ENCODE measurements at places on chromosomes 3 and 15. TPM values are rescaled to one million over a fixed set of nuclear protein-coding genes. Genes with fewer than 3 reads are reported as not detected.

DNA sequence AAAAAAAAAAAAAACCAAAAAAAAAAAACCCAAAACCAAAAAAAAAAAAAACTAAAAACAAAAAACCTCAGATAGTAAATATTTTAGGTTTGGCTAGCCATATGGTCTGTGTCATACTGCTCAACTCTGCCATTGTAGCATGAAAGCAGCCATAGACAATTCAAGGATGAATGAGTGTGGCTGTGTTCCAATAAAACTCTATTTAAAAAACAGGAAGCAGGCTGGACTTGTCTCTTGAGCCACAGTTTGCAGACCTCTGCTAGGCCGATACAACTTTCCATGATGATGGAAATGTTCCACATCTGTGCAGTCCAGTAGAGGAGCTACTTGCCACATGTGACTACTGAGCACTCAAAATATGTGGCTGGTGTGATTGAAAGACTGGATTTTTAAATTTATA, 11.1 kb downstream of the EFCAB12 start:
- DNase-seq = no peak

DNA sequence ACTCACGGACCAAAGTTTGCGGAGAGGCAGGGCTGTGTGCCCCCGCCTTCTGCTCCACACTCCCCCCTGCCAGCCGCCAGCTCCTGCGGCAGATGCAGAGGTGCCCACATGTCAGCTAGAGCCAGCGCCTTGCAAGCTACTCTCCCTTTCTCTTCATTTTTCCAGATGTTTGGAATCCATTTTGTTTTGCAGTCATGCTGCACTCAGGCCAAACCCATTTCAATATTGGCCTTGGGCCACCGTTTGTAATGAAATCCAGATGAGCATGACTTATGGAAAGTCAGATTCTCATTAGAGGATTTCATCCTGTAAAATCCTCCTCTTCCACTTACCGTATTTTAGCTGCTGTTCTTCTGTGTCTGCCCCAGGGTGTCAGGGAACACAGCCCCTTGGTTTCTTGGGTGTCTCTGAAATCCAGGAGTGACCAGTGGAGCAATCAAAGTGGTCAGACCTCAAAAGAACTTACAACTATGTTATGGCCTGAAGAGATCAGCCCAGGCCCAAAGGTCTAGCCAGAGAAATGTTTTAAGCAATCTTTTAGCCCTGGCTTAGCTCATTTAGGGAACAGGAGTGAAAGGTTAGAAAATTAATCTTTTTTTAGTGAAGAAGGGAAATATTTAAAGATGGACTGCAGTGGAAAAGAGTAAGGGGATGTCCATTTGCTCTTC, 65.8 kb downstream of the AAGAB start:
- no peak for DNase-seq

DNA sequence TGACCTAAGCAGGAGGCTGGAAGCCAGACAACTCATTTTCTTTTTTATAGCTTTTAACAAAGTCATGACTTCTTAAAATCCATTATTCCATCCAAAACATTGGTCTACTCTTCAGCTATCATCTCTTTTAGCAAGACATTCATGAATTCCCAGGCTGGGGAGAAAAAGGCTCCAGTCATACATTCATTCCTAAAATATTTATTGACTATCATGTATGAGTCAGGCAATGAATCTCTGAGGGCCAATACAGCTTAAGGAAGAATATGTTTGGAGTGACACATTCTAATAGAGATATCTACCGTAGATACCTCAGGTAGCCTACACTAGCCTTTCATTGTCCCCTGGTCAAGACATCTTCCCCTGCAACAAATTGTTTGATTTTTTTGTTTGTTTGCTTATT, 196.4 kb upstream of the NANOGP8 start:
- DNase-seq = no peak

GRCh38 chr15:45863881-45864580, 229.2 kb downstream of the SQOR start:
- DNase-seq = no peak

GRCh38 chr15:50767332-50767861, 1.9 kb upstream of the SPPL2A start:
- no peak for DNase-seq

DNA sequence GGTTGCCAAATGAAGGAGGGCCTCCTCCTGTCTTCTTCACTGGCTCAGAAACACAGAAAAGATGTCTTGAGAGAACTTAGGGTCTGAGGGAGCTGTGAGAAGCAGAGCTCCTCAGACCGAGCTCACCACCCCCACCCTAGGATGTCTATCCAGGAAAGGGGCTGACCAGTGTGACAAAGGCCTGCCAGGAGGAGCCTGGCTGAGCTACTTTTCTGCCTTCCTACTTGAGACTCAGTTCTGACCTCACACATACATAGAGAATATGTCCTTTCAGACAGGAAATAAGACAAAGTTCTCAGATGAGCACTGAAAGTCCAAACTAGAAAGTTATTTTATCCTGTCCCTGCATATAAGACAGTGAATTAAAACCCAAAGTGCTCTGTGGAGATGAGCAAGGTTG, 54.5 kb downstream of the KIF9 start:
- DNase-seq = no peak

GRCh38 chr3:30511524-30512251, 94.7 kb upstream of the TGFBR2 start:
- peak; percentile 55 for DNase-seq

GRCh38 chr3:9765865-9766264, 3.9 kb downstream of the CAMK1 start:
- no peak for DNase-seq

DNA sequence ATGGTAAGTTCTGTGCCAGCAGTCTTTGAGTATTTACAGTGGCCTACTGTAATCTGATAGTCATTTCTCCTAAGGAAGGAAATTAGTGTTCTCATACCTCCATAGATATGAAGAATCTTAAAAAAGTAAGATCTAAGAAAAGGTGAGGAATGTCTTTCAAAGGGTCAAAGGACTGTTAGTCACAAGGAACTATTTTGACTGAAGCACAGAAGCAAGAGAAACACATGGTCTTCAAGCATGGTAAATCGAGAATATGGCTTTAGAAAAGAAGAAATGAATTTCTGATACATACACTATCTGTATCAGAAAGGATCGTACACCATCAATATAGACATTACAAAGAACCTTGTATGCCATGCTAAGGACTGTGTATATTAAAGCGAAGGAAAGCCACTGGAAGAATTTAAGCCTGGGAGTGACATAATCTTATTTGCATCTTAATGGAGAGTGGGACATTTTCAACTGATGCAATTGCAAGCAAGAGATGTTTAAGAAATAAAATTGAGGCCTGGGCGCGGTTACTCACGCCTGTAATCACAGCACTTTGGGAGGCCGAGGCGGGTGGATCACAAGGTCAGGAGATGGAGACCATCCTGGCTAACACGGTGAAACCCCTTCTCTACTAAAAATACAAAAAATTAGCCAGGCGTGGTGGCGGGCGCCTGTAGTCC, 5.5 kb upstream of the ACAP2 start:
- no peak for DNase-seq

- no peak for DNase-seq
Measured at GRCh38 chr15:94098921-94099573, 132.3 kb upstream of the MCTP2 start.

GRCh38 chr3:125512135-125512920, 7.7 kb downstream of the SNX4 start:
- peak; percentile 8 for DNase-seq

DNA sequence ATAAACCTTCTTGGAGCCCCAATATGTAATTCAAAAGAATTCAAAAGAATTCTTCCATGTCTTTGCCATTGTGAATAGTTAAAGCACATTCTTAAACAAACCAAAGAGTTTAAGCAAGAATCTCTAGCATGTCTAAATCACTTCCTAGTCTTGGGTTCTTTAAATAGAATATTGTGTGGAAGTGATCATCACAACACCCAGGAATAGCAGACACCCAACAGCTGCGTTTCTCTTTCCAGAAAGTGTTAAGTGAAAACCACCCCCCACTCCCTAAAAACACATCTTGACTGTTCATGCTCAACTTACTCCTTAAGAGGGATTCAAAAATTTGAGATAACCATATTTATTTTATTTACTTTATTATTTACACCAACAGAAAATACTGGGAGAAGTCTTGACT, 24.1 kb upstream of the CAPN7 start:
- DNase-seq = no peak

- DNase-seq = no peak
Measured at GRCh38 chr3:193960487-193961274, 175.3 kb upstream of the HES1 start.

DNA sequence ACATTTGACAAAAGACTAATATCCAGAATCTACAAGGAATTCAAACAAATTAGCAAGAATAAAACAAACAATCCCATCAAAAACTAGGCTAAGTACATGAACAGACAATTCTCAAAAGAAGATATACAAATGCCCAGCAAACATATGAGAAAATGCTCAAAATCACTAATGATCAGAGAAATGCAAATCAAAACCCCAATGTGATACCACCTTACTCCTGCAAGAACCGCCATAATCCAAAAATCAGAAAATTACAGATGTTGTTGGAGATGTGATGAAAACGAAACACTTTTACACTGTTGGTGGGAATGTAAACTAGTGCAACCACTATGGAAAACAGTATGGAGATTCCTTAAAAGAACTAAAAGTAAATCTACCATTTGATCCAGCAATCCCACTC, 79.4 kb downstream of the SNTN start:
- no peak for DNase-seq

DNA sequence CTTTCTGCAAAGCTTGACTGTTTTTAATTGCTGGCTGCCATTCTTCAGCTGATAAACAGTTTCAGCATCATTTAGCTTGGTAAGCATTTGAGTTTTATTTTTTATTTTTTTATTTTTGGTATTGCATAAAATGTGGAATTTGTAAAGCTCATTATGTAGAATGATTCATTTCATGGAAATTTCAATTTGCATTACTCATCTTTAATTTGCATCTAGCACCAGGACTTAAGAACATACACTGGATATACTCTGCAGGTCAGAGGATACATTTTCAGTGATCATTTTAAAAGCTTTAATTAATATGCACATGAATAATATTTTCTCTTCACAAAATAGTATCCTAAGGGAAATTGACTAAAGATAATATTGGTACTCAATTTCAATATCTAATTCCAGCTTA, 732.4 kb upstream of the BCHE start:
- DNase-seq = no peak

GRCh38 chr3:133709139-133709750, 36.9 kb upstream of the TF start:
- DNase-seq = no peak

- DNase-seq = peak; percentile 89
Measured at GRCh38 chr15:41621200-41622193, 38.7 kb upstream of the MGA start.

GRCh38 chr15:99630607-99631131, 64.9 kb downstream of the MEF2A start:
- DNase-seq = no peak

The KLHL25 gene
- 9.3 TPM for total RNA-seq

The OCA2 gene
- not detected for total RNA-seq

The FBLN2 gene
- 59.9 TPM for total RNA-seq

The TUBGCP4 gene
- 18.2 TPM for total RNA-seq

The WDR76 gene
- 49.9 TPM for total RNA-seq

The WDR49 gene
- not detected for total RNA-seq

The FES gene
- total RNA-seq = 13.7 TPM

The IQCF5 gene
- total RNA-seq = not detected

All from MG63 (cell line).